ENCODE measurements at places on chromosomes 13 and 19.

DNA sequence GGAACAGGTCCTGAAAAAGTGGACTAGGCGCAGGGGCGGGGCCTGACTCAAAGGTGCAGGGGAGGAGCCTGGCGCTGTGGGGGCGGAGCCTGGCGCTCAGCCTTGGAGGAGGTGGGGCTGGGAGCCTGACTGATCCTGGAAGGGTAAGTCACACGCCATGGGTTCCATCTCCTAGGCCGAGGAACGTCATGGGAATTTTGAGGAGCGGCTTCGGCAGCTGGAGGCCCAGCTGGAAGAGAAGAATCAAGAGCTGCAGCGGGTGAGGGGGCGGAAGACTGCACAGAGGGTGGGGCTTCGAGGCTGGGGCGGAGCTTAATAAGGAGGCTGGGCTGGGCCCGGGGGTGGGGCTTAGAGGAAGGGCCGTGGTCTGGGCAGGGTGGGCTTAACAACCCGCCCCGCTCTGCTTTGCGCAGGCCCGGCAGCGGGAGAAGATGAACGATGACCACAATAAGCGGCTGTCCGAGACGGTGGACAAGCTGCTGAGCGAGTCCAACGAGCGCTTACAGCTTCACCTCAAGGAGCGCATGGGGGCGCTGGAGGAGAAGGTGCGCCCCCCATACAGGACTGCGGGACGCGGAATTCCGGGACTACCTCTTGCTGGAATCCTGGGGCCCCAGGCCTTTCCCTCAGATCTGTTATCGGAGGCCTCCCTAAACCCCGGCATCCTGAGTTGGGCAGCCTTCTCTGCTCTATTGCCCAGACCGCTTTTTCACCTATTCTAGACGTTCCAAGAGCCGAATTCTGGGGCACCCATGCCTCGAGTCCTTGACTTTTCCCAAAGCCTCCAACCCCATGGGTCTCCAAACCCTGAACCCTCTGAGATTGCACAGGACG is 14.5 kb downstream of the PPFIA3 start:
- no peak for DNase-seq

GRCh38 chr13:80030491-80030890 is 310.4 kb downstream of the SPRY2 start:
- no peak for DNase-seq

GRCh38 chr19:38207543-38207942 is 16.5 kb downstream of the DPF1 start:
- no peak for DNase-seq

DNA sequence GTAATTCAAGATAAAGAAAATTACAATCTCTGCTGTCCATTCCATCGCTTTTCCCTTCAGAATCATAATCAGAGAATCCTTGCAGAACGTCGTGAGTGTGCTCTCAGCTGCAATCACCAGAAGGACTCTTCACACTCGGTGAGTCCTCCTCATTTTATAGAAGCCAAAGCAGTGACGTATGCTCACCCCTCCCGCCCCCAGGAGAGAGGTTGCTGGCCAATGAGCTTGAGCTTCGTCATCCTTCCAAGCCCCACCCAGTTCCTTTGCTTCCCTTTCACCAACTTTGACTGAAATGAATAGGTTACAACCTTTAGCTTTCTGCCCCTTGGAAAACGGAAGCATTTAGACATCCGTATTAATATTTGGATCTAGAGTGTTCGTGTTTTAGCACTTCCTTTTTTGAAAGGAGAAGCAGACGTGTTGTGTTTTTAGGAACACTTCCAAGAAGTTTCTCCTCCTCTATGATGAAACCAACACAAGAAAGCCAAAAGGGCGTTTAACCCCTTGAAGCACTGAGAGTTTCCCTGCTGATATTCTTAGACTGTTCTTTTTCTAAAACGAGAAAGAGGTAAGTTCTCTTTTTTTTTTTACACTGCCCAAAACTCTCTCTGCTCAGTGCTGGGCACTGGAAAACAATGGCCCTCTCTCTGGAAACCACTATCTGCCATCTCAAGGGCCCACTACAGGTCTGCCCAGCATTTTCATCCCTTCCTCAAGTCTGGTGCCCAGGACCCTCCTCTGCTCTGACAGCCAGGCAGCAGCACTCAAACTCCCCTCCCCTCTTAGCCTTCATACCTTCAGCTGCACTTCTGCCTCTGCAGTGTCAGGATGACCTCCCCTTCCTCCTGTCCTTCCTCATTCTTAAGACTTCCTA is 44.3 kb upstream of the CEACAM21 start:
- DNase-seq, result no peak

DNA sequence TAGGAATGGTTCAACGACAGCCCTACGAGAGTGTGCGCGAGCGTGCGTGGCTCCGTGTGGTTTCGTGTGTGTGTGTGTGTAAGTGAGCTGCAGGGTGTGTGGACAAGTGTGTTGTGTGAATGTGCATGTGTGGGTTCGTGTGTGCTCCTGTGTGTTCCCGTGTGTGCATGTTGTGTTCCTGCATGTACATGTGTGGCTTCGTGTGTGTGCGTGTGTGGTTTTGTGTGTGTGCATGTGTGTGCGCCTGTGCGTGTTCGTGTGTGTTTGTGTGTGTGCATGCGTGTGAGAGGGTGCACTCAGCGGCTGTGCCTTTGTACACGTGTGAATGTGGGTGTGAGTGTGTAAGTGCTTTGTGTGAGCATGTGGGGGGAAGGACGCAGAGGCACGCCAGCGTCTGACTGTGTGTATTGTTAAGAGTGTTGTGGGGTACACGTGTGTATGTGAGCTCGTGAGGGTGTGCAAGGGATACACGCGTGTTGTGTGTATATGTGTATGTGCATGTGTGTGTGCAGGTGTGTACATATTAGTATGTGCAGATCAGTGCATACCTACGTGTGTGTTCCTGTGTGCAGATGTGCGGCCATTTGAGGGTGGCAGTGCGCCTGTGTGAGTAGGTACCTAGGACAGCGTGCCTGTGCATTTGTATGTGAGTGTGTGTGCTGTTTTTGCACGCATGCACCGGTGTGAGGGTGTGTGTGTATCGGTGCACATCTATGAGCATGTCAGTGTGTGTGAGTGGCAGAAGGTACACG is 24.3 kb upstream of the ONECUT3 start:
- DNase-seq, result no peak

DNA sequence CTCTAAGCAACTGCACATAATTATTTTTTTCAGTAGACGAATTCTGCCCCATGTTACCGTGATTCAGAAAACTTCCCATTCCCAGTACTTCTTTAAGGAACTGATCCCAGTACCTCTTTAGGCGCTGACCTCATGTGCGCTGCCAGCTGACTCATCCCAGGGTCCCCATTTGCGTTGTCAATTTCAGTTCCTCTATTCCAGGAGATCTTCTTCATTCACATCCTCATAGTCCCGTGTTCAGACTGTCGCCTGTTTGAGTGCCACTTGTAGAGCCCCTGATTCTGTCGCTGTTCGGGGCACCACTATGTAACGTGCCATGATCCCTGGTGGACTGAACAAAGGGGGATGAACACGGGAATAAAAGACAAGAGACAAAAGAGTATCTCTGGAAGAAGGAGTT is 16.4 kb downstream of the FPR3 start:
- no peak for DNase-seq

DNA sequence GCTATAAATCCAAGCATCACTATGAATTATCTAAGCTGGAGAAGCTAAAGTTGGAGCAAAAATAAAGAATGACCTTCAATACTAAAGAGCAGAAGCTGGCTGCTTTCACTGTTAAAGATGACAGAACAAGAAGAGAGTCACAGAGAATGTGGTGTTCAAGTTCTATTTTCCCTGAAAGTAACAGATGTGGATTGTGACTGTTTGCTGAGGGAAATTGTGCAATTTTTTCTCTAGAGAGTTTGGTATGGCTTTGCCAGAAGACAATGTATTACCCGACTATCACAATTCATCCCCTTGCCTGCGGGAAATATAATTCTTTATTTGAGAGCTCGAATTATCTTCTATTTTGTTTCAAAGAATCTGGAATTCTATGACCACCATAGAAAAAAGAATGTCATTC is 83.1 kb downstream of the TNFSF13B start:
- DNase-seq, result no peak

- DNase-seq, result peak; percentile 23
Observed at GRCh38 chr19:46924874-46925547, 64.2 kb downstream of the ARHGAP35 start.

- no peak for DNase-seq
Observed at GRCh38 chr13:25843692-25844091, 208.1 kb downstream of the SHISA2 start.

DNA sequence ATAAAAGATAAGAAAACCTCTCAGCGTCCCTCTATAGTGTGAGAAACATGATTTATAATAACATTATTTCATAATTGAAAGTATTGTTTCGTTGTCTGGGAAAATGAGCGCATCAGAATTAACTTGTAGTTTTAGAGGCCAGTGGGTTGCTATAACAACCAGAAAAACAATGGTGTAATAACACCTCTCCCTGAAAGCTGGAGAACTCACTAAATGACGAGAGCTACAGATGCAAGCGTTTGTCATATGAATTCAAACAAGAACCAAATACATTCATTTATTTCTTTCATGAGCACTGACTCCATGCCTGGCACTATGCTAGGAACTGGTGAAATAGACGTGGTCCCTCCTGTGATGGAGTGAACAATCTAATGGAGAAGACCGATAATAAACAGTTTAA is 16.3 kb downstream of the KBTBD7 start:
- DNase-seq, result no peak

DNA sequence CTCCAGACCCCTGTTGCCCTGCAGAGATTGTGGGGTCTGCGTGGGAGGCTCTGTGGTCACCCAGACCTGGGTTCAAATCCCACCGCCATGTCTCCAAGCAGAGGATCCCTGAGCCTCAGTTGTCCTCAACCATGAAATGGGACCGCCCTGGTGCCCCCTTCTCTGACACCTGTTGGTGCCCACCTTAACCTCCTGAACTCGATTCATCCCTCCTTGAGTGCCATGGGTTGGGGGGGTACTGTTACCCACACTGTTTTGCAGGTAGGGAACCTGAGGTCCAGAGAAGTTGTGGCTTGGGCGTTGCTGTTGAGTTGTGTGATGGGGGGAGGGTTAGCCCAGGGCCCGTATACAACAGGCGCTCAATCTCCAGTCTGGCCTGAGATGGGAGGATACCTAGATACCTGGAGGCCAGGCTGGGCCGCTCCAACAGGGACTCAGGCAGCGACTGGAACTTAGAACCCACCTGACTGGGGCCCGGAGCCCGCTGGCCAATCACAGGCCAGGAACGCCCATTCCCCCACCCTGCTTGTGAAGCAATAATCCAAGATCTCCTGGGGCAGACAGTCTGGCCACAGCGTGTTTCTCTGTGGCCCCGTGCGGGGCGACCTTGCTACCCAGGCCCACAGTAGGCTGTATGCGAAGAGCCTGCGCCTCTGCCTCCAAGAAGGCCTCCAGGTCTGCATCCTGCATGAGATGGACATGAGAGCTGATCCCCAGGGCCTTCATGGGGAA is 2.8 kb downstream of the ARID3A start:
- DNase-seq, result no peak

GRCh38 chr13:79847882-79848592 is 367.1 kb downstream of the NDFIP2 start:
- DNase-seq, result no peak

GRCh38 chr13:44352202-44352601 is 21.4 kb upstream of the SERP2 start:
- DNase-seq, result no peak

DNA sequence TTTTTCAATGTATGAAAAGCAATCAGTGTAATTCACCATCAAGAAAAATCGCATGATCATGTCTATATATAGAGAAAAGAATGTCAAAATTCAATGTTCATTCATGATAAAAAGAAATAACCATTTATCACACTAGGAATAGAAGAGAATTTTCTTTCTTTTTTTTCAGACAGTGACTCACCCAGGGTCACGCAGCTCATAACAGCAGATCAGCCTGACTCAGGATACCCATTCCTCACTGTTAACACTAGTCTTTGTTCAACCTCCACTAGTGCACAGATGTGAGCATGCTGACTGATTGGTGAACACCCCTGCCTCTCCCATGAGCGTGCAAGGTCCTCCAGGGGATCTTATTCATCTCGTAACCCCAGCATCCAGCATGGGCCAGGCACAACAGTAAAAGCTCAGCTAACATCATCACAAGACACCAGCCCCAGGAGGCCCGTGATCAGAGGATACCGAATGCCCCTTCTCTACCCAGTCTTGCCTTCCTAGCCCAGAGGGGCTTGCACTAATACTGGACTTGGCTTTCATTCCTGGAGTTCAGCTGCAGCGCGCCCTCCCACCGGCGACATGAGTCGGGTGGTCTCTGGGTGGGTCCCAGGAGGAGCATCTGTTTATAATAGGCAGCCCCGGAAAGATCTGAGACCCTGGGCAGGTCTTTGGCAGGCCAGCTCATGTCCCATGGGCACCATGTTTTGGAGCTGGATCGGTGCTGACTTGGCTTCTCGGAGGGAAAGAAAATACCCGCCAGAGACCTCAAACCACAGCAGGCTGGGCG is 539.5 kb upstream of the SLC10A2 start:
- no peak for DNase-seq

GRCh38 chr19:12346896-12347295 is 13.5 kb upstream of the ZNF563 start:
- no peak for DNase-seq

DNA sequence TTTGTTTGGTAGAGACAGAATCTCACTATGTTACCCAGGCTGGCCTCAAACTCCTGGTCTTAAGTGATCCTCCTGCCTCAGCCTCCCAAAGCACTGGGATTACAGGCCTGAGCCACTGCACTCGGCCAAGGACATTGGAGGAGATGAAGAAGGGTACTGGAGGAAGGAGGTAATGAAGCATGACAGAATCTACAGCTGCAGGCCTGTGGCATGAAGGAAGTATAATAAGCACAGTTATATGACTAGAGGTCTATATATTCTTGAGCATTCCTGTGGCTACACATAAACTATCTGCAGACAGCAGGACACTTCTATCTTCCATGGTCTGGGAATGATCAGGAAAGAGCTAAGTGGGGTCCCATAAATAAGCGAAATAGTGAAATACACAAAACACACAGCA is 18.2 kb downstream of the ZNF565 start:
- no peak for DNase-seq

- no peak for DNase-seq
Observed at GRCh38 chr13:113915786-113916329, 52.0 kb upstream of the GAS6 start.

DNA sequence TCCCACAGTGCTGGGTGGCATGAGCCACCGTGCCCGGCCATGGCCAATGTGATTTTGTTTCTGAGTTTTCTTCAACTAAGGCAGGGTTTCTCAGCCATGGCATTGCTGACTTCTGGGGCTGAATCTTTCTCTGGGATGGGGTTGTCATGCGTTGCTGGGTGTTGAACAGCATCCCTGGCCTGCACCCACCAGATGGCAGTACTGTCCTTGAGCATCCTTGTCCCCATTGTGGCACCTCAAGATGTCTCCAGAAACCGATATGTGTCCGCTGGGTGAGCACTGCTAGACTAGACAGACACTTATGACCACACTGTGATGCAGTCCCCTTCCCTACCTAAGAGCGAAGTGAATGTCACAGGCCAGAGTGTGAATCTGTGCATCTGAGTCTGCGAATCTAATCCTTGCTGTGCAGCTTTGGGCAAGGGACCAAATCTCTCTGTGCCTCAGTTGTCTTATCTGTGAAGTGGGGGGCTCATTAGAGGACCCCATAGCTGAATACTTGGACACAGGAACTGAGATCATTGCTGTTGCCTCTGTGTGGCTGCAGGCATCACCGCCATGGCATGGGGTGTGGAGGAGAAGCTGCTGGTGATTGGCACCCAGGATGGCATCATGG is 50.3 kb upstream of the SIN3B start:
- peak; percentile 48 for DNase-seq

GRCh38 chr13:75345193-75345592 is 136.8 kb downstream of the TBC1D4 start:
- no peak for DNase-seq

- DNase-seq, result no peak
Observed at GRCh38 chr19:6340493-6341201, 7.2 kb upstream of the ACER1 start.

GRCh38 chr13:40168425-40169166 is 497.8 kb downstream of the FOXO1 start:
- no peak for DNase-seq

Data from GM18507 (cell line).